Inflammatory macrophage (primary cell): ENCODE measurements at places on chromosomes 6 and 20.

DNA sequence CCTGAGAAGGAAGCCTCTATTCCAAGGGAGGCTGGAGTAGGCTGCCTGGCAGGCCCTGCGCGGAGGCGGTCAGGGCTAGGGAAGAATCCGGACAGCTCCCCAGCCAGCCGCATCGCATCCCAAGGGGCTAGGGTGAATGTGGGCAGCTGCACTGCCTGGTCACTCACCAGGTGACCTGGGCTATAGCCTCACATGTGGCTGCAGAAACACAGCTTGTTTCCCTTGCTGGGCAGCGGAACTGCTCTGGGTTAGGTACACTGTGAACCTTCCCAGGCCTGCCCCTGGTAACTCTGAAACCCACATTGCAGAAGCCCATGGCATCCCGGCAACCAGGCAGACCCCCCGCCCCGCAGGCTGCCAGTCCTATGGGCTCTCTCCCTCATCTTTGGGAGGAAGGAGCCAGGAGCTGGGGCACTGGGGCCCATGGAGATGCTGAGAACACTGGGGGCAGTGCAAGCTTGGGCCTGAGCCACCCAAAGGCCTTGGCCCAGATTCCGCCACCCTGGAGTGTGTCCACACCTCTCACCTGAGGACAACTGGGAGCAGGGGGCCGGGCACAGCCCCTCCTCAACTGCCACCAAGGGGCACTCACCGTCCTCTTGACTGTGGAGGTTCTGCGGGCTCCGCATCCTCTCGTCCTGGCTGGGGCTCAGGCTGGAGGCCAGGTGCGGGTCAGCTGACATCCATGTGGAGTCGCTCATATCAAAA lies 111.0 kb downstream of the NOL4L start:
- DNase-seq, result no peak

DNA sequence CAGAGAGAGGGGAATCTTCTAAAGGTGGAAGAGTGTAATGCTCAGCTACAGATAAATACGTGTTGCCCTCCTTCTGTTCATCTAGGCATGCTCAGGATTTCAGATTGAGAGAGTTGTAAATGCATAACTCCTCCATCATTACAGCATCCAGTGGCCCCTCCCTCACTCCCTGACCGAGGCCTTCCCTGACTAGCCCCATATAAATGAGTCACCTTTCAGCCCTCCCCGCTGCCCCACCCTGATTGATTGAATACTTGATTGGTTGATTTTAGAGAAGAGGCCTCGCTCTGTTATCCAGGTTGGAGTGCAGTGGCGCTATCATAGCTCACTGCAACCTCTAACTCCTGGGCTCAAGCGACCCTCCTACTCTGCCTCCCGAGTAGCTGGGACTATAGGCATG lies 193.7 kb downstream of the EYA2 start:
- DNase-seq, result no peak

DNA sequence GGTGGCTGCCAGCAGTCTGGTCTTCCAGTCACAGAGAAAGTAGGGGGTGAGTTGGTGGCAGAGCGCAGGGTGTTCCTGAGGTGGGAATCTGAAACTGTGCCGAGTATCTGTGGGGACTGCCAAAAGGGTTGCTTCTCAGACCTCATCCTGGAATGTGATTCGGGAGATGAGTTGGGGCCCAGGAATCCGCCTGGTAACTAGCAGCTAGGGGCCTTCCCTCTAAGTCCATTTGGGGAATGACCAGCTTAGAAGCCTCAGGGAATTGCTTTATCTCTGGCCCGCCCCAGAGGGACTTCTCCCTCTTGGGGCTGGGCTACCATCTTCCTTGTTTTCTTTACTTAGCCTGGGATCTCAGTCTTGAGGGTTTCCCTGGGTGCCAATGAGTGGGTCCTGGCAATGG lies 49.6 kb downstream of the MOCS1 start:
- no peak for DNase-seq

DNA sequence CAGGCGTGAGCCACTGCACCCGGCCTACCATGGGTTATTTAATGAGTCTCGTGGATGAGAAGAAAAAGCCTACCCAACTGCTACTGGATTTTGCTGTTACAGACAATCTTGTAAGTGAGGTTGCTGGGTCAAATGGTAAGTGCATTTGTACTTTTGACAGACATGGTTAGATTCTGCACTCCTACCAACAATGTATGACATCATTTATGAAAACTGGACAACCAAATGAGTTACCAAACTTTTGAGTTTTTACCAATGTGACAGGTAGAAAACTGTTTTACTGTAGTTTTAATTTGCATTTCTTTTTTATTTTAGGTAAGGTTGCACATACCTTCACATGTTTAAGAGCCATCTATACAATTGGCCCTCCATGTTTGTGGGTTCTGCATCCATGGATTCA lies 48.2 kb downstream of the PDSS2 start:
- DNase-seq, result no peak

- DNase-seq, result no peak
These were observed 1.9 kb upstream of the CST1 start for GRCh38 chr20:23752481-23753193.

DNA sequence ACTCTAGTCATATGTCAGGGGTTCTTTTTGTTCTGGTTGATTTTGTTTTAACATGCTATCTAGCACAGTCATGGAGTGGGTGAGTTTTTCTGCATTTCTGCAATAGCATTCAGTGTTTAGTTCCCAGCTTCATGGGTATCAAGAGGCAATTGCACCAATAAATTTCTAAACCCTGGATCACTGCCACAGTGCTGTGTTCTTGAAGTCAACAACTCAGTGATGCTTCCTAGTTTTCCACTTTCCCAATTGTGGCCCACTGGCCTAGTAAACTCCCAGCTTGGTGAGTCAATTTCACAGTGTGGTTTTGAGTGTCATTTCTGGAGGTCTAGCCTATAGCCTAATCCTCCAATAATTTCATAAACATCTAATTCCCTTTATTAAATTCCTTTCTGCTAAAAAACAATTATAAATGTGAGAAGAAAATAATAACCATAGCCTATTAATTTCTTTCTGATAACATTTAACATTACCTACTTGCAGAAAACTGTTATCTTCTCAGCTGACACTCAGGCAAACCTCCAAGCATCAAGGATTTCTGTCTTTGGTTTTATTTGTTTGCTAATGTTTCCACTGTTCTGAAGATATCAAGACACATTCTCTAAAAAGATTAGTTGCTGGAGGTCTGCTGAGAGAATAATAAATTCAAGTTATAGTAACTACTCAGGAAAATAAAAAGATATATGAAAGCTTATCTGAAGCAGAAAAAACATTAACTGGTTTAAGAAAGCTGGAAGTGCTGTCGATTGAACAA lies 89.9 kb downstream of the PDE7B start:
- no peak for DNase-seq

- peak; percentile 32 for DNase-seq
These were observed 724 bp downstream of the CDKN1A start for GRCh38 chr6:36679043-36679833.

DNA sequence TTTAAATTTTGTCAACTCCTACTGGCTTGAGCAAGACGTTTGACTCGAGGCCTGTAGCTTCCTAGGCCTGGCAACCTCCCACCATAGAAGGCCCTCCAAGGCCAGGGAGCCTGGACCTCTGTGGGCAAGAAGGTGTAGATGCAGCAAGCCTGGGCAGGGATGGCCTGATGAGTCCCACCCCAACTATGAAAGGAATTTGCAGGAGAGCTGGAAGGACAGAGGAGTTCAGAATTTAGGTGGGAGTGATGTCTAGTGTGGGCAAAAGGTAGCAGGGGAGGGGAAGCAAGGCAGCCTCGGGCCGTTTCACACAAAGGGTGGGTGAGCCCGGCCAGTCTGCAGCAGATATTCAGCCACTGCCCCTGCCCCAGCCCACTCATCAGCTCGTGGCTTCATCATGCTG lies 245.2 kb downstream of the CDH26 start:
- DNase-seq, result no peak

DNA sequence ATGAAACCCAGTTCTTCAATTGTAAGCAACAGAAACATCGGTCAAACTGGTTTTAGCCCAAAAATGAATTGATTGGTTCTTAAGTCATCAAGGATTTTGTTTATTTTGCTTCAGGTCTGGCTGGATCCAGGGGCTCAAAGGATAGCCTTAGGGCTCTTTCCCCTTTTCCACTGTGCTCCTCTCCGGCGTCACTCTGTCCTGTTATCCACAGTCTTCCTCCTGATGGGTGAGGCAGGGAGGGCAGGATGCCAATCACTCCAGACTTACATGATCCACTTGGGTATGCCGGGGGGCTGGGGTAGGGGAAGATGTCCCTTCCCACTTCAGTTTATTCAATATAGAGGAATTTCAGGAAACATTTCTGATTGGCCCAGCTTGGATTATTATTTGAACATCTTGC lies 40.0 kb downstream of the PLAGL2 start:
- DNase-seq, result no peak

- DNase-seq, result peak; percentile 38
These were observed 1.1 kb downstream of the RNF114 start for GRCh38 chr20:49937027-49937929.

DNA sequence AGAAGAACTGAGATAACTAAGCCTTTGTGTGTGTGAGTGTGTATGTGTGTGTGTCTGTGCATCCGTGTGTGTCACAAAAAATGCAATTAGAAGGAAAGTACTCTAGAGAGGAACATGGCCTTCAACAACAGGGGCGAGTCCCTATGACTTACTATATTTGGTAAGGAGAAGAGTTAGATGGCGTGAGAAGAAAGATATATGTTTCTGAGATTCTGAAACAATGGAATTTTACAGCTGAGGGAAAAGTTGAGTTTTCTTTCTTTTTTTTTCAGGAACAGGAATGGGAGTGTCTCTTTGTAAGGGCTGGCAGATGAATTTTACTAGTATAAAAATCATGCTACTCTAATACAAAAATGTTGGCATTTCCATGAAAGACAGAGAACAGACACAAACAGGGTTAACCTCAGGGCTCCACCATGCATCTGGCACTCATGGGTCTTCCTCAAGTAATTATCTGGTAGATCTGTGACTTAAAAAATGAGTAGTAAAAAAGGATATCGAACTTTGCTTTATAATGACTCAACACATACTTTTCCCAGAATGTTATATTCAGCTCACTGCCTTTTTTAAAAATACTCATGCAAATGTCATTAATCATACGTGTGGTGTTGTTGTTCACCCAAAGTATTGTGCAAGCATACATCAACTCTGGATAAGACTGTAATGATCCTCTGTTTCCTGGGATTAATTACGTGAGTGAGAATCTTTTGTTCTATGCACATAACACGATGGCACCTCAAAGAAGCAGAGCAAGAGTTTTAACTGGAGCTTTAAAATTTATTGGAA lies 12.8 kb upstream of the SASH1 start:
- no peak for DNase-seq

- DNase-seq, result peak; percentile 10
These were observed 55.6 kb upstream of the CSE1L start for GRCh38 chr20:48990467-48990866.

DNA sequence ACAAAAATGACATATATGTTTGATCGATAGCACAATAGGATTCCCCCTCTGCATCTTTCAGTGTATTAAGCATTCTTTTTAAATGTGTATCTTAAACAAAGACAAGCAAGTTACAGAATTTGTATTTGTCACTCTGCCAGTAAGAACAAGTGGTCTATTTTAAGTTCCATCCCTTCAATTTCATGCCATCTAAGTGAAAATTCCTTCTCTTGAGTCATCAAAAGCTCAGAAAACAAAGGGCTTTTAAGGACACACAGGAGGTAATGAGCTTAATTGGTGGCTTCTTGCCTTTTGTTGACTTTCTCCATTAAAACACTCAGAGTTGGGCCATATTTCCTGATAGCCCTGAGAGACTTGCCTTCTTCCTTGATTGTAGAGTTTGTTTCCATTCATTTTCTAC lies 547.8 kb downstream of the TENT5A start:
- no peak for DNase-seq

GRCh38 chr6:44401138-44401537 lies 13.6 kb downstream of the CDC5L start:
- DNase-seq, result no peak

DNA sequence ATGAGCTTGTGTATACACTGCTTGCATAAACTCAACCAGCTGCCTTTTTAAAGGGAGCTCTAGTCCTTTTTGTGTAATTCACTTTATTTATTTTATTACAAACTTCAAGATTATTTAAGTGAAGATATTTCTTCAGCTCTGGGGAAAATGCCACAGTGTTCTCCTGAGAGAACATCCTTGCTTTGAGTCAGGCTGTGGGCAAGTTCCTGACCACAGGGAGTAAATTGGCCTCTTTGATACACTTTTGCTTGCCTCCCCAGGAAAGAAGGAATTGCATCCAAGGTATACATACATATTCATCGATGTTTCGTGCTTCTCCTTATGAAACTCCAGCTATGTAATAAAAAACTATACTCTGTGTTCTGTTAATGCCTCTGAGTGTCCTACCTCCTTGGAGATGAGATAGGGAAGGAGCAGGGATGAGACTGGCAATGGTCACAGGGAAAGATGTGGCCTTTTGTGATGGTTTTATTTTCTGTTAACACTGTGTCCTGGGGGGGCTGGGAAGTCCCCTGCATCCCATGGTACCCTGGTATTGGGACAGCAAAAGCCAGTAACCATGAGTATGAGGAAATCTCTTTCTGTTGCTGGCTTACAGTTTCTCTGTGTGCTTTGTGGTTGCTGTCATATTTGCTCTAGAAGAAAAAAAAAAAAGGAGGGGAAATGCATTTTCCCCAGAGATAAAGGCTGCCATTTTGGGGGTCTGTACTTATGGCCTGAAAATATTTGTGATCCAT lies 15.3 kb downstream of the TNFAIP3 start:
- DNase-seq, result peak; percentile 47

- DNase-seq, result no peak
These were observed 63.3 kb upstream of the SLC2A12 start for GRCh38 chr6:134115715-134116074.

- DNase-seq, result no peak
These were observed 135.0 kb upstream of the SGK1 start for GRCh38 chr6:134452906-134453305.

GRCh38 chr6:129981598-129981997 lies 36.8 kb upstream of the L3MBTL3 start:
- no peak for DNase-seq

DNA sequence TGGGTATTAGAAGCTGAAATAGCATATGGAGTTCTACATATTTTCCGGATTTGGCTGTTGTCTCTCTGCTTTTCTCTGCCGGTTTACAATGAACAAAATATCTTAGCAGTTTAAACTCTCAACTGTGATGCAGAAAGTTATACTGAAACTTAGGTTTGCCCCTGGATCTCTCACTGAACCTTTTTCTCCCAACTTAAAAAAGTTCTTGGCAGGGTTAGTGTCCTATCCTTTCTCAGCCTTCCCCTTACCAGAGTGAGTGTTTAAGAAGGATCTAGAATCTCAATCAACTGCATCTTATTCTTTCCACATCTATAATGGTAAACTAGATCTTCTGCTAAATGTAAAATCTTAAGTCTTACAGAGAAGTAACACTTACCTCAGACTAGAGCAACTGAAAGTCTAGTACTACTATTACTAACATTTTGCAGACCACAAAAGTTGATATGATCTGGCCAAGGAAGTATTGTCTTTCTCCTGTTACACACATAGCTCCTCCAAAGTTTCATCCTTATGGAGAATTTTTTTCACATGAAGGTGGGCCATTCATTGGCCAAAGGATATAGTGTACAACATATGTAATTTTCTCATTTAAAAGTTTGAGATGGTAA lies 392.3 kb upstream of the RUNX2 start:
- no peak for DNase-seq
